MG63 (cell line): ENCODE measurements at places on chromosomes 16 and 17. TPM values are rescaled to one million over a fixed set of nuclear protein-coding genes. Genes with fewer than 3 reads are reported as not detected.

DNA sequence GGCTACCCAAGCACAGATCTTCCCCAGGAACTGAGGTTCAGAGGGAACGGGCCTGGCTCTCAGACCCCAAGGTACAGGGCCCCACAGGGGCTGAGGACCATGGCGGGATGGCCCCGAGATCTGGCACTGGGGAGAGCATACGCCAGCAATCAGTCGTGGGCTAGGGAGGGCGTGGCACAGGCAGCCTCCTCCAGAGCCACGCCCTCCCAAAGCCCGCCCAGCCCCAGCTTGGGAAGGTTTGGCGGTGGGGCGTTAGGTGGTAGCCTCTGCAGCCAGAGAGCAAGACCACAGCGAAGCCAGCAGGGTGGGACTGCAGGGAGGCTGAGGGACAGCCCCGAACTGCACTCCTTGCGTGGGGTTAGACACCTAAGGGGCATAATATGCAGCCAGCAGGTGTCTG is 11.6 kb downstream of the WNT9B start:
- DNase-seq = no peak

DNA sequence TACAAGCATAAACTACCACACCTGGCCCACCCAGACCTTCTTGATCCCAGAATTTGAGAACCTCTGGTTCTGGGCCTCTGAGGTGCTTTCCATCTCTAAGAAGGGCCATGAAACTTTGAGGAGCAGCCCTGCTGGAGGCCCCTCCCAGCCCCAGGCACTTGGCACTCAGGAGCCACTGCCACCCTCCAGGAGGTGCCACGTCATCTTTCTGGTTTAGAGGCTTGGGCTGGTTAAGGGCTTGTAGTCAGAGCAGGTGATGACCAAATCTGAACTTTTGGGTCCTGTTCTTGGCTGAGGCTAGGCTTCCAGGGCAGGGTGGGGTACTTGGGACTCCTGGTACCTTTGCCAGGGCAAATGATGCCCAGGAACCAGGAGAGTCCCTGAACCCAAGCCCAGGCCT is 13.8 kb upstream of the DLX4 start:
- DNase-seq = peak; percentile 87

DNA sequence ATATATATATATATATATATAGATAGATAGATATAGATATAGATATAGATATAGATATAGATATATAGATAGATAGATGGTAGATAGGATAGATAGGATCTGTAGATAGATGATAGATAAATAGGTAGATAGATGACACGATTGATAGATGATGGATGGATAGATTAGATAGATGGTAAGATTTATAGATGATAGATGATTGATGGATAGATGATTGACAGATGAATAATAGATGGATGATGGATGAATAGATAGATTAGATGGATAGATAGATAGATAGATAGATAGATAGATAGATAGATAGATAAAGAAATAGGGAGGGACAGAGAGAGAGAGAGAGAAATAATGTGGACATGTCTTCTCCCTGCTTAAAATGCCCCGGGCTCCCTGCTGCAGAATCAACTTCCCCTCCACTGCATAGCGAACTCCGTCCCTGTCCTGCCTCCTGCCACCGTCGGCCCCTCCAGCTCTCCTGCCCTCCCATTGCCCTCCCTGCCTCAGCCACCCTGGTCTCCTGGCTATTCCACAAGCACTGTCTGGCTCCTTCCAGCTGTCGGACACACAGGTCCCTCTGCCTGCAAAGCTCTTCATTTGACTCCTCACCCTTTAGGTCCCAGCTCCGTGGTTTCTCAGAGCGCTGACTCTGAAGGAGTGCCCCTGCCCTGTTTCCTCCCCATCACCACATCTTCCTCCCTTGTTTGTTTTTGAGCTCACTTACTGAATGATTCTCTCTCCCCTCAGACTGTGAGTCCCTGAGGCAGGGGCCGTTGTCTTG is 254.0 kb downstream of the KATNIP start:
- no peak for DNase-seq

DNA sequence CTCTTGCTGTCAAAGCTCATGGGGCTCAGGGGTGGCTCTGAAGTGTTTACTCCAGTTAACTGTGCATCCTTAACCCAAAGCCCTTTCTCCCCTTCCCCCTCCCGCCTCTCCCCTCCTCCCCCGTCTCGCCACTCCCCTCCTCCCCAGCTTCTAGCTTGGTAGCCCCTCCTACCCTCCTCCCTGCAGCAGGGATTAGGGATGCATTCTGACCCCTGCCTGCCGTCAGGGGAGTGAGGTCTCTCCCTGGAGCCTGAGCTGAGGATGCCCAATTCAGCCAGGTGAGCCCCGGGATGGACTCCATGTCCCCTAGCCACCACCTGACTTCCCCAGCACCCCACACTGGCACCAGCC is 1.6 kb downstream of the HS3ST6 start:
- no peak for DNase-seq

DNA sequence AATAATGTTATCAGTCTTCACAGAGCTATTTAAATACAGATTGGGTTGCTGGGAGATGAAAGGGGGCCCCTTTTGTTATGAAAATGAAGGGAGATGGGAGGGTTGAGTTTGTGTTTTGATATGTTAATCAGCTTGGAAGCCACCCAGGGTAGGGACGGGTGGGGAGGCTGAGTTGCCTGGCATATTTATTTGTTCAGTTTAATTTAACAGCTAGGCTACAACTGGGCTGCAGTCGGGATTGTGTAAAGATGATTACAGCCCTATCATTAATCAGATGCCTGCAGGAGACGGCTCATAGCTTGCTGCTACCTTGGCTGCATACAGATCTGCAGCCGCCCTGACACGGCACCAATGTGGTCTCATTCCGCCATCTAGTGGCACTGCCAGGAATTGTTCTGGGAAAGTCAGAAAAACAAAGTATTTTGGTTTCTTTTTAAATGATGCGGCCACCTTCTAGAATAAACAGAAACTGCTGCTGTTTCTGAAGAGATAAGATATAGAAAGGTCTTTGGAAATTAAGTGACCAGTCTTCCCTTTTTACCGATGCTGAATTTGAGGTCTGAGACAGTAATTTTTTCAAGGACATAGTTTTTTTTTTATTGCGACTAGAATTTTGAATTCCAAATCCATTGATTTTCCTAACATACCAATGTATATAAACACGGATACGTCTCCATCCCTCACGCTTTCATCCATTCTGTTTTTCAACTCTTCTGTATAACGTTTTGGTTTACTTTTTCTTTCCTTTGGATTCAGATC is 458.0 kb upstream of the ASIC2 start:
- peak; percentile 44 for DNase-seq

DNA sequence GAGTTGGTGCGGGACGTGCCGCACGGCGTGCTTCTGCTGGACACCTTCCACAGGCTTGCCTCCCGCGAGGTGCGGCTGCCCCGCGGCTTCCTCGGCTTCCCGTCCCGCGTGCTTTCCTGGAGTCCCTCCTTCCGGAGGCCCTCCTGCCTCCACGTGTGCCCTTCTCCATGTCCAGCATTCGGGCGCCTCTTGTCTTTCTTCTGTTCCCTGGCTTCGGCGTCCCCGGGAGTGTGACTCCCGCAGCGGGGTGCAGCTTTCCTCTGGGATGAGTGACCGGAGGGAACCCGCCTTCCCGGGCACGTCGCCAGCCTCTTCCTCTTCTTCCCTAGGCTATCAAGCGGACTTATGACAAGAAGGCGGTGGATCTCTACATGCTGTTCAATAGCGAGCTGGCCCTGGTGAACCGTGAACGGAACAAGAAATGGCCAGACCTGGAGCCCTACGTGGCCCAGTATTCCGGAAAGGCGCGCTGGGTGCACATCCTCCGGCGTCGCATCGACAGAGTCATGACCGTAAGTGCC is 23.0 kb downstream of the DNAH2 start:
- DNase-seq = no peak

DNA sequence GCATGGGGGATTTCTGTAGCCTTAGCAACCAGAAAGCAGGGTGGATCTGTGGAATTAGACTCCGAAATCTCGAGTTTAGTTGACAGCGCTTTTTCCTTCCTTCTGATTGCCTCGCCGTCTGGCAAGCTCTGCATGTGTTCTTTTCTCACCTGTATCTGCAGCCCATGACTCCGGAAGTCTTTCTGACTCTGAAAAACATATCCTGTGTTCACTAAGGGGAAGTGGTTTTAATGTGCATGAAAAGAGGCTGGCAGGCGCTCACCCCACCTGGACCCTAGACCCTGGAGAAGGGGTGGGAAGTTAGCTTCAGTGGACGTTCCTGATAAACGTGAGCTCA is 158.5 kb downstream of the RPTOR start:
- DNase-seq = no peak

DNA sequence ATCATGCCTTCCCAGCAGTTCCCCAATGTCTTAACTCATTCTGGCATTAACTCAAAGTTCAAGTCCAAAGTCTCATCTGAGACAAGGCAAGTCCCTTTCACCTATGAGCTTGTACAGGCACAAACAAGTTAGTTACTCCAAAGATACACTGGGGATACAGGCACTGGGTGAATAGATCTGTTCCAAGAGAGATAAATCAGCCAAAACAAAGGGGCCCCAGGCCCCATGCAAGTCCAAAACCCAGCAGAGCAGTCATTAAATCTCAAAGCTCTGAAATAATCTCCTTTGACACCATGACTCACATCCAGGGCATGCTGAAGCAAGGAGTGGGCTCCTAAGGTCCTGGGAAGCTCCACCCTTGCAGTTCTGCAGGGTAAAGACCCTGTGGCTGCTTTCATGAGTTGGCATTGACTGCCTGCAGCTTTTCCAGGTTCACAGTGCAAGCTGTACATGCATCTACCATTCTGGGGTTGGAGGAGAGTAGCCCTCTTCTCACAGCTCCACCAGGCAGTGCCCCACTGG is 332.2 kb upstream of the KIF2B start:
- DNase-seq = no peak

The ZPBP2 gene
- total RNA-seq = not detected in 2 replicates

The HS3ST2 gene
- not detected in 2 replicates for total RNA-seq

The SLC16A11 gene
- total RNA-seq = not detected in 2 replicates

The SLC13A5 gene
- total RNA-seq = not detected in 2 replicates

The HOXB6 gene
- 7.0 and 7.7 TPM in 2 replicates for total RNA-seq

The ZFHX3 gene
- 0.89 and 1.2 TPM in 2 replicates for total RNA-seq
